Stimulated activated CD4-positive, alpha-beta T cell treated with anti-CD3 and anti-CD28 coated beads, Interleukin-2, amount 100 ng/mL, for 48 hours (primary cell): ENCODE measurements at places on chromosomes 3 and 15.

- DNase-seq: no peak
Measured at GRCh38 chr3:66322436-66322835, 101.6 kb downstream of the SLC25A26 start.

DNA sequence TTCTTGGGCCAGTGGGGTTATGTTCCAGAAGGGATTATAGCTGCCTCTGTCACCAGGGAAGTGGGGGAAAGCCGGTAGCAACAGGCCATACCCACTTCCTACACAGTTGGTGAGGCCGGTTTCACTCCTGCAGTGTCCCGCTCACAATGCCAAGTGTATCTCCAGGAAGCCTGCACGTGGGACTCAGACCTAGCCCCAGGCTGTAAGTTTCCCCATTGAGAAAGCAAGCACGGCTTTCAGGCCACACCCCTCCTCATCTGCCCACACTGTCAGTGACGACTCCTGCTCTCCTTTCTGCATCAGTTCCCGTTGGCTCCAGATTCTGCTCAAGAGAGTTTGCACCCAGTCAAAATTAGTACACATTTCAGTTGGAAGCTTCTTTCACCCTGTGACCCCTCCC, 51.6 kb upstream of the CPOX start:
- no peak for DNase-seq

GRCh38 chr15:75230551-75231371, 27.4 kb upstream of the GOLGA6C start:
- no peak for DNase-seq

GRCh38 chr3:102299125-102299877, 135.5 kb upstream of the ZPLD1 start:
- no peak for DNase-seq

- DNase-seq: no peak
Measured at GRCh38 chr3:197309528-197310361, 11.3 kb upstream of the DLG1 start.

DNA sequence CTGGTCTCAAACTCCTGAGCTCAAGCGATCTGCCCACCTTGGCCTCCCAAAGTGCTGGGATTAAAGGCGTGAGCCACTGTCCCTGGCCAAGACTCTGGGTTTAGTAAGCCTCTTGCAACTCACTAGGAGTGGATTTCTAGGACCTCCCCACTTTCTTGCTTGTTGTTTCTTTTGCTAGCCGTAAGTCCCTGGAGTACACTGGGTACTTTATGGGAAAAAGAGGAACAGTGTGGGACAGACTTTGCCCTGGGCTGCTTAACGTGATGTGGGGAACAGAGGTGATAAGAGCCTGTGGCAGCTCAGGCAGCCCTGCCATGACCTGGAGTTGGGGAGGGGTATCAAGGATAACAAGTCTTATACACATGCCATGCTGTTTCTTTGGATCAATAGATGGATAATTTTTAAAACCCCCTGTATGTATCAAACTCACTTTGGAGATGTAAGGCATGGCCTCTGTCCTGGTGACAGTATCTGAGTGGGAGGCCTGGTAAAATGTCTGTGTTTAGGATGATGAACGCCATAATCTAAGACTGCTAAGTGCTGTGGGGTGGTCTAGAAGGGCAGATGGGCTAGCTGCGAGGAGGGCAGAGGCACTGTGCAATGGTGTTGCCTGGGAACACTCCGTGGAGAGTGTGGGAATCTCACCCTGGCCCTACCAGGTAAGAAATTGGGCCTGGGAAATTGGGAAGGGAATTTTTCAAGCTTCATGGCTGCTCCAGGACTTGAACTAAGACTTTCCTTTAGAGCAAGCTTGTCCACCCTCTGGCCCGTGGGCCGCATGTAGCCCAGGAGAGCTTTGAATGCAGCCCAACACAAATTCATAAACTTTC, 54.8 kb downstream of the SMAD3 start:
- no peak for DNase-seq

- no peak for DNase-seq
Measured at GRCh38 chr3:105322570-105323273, 44.0 kb upstream of the ALCAM start.

DNA sequence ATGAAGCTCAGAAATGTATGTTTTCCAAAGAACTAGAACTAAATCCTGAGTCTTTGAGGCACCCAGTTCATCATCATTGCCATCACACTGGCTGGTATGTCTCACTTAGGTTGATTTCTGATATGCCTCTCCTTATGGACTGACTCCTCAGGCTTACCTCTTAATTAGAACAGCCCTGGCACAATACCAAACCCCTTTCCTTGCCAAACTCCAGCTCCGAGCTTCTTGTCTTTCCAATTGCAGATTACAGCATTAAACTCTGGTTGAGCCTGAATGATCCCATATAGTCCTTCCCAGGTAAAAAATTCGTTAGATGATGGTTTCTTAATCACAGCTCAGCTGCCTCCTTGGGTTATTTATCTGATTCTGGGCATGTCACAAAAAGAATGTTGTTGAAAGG, 66.3 kb downstream of the RTP4 start:
- DNase-seq: no peak

DNA sequence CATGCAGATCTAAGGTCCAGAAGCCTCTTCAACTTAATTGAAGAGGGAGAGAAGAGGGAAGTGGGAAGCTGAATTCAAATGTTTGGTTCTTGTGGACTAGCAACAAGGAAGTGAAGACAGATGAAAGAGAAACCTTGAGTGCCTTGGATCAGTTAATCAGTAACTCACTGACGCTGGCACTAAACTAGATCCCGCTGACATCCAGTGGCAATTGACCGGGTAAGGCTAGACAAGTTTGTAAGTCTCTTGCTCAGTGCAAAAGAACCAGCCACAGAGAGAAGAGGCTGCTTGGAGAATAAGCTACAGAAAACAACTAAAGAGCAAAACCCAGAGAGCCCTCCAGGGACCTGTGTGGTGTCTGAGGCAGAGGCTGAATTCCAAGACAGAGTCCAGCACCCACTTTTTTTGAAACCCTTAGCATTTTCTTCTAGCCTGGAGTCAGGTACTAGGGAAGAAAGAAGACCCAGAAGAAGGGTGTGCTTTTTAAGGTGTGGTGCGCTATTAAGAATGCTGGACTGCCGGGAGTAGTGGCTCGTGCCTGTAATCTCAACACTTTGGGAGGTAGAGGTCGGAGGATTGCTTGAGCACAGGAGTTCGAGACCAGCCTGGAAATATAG, 6.9 kb downstream of the PLCH1 start:
- DNase-seq: no peak

- no peak for DNase-seq
Measured at GRCh38 chr3:45984331-45985312, 11.0 kb downstream of the FYCO1 start.

DNA sequence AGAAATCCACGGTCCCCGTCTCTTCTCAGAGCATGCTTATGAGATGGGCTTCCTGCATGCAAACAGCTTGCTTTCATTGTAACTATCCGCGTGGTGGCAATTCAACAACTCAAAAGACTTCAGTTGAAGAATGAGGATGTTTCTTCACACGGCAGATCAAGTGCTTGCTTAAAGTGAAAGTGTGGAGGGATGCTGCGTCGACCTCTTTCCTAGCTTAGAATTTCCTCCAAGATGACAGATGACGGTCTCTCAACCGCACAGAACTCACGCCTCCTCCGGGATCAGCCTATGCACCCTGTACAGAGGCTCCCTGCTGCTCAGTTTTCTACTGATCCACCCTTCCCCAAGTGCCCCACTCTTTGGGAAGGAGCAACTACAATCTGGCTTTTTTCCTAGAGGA, 47.8 kb downstream of the PCSK6 start:
- no peak for DNase-seq
